H54 (cell line): ENCODE measurements at places on chromosomes 7 and 10.

DNA sequence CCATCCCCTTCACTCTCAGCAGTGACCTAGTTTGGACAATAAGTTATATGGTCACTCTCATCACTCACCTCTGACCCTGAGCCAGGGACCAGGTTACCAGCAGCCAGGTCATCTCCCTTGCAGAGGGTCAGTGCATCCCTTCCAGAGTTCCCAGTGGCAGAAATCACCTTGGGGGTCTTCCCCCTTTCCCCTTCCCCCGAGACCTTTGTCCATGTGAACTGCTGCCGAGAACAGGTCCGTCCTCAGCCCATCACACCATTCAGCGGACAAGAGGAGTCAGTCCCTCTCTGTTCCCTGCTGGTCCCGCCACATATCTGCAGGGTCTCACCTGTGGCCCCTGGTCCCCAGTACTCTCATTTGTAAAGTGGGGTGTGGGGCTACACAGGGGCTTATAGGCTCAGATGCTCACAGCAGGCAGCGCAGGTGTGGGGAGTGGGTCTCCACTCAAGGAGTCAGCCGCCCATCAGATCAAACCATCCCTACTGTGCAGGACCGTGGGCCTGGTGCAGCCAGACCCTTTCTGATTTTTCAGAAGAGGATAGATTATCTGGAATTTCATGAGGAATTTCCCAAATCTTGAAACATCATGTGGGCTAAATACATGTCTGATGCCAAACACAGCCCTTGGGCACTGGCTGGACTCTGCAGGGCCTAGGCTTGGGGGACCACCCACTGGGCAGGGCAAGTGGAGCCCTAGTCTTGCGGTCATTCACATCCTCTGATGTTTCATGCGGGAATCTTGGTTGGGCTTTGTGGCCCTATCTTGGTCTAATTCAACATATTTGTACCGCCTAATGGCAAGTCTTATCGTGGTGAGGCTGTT, 6.5 kb downstream of the DEPP1 start:
- DNase-seq = no peak

- no peak for DNase-seq
Measured at GRCh38 chr10:65950075-65950474, 975.8 kb upstream of the LRRTM3 start.

DNA sequence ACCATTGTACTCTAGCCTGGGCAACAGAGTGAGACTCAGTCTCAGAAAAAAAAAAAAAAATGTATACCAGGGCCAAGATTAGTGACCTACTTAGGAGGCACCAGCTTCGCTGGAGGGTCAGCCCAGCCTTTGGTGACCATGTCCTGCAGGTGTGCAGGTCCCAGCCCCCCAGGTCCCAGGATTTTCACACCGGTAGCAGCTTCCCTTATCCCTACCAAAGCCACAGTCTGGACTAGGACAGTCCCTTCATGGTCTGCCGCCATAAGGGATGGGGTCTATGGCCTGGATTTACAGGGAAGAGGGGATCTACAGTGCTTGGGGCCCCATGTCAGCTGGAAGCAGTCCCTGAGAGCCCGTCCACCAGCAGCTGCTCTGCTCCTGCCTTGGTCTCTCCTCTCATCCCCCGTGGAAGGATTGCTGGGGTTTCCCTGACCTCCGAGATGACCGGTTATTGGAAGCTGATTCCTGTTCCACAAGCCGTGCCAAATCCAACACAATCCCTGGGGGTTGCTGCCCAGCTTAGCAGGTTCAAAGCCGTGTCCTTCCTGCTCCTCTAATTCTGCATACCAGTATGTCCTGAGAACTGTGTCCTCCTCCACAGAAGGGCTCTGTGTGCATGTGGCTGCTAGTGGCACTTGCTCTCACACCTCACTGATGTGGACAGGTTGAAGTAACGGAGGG, 11.0 kb upstream of the NDUFB2 start:
- no peak for DNase-seq

DNA sequence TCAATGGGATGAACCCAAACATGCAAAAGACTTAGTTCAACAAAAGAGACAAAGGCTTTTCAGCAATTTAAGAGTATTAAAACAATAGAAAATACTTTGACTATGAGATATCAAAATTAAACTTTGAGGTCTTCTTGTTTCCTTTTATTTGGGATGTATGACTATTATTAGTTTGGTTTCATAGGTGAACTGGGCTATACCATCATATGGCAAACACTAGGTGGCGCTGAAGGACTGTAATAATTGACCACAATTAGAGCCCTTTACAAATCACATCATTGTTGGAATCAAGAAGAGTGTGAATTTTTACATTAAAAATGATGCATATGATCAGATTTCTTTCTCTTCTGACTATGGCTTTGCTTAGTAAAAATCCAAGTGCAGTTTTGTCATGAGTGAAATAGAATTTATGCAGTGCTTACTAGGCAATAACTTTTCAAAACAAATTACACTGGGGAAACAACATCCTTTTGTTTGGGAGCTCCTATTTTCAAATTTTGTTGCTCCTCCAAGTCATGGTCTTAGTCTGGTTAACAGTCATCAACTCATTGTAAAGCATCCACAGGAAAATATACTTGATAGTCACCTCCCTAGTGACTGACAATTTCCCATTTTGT, 14.7 kb upstream of the NXPH1 start:
- DNase-seq = no peak

DNA sequence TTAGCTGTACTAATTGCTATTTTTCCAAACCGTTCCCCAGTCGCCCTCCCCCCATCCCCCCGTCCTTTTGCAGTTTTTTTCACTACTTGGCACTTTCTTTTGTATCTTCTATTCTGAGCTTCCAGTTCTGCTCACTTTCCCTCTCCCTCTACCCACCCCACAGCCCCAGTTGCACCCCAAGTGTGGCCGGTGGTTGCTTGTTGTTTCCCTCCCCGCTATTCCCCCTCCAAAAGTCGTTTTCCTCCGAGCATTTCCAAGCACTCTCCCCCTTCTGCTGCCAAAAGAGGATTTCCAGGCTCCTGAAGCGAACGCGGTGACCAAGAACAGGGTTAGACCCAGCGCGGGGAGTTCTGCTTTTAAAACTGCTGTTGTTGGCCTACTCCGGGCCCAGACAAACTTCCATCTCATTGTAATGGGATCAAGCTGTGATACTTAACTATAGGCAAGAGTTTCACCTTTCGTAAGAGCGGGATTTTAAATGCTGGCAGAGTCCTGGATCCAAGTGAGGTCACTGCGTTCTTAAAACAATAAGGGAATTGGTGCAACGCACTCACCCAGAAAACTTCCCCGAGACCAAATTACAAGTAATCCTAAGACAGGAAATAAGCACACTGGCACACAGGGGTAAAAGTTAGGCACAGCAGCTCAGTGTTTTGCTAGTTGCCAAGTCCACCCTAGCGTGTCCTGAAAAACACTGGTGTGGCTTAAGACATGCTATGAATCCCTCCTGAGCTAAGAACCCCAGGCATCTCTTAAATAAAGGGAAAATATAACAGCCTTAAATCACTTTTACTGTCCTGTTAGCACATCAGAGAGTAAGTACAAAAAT, 1.5 kb upstream of the RGS10 start:
- no peak for DNase-seq

GRCh38 chr10:28970231-28970630, 292.9 kb downstream of the BAMBI start:
- DNase-seq = no peak

DNA sequence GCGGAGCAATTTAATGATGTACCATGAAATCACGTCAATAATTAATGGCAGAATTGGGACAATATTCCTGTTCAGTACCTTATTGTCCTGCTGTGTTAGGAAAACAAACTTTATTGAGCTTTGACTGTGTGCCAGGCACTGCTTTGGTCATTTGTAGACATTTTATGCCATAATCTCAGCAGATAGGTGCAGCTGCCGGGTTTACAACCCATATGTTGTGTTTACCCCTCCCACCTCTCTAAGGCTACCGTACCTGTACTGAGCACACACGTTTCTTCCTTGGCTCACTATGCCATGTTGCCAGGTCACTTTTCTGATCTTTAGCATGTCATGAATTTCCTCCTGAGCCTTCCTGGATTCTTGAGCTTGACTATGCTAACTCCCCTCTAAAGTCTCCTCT, 422.2 kb downstream of the PHTF2 start:
- DNase-seq = no peak

GRCh38 chr7:137985897-137986251, 16.0 kb downstream of the CREB3L2 start:
- no peak for DNase-seq

DNA sequence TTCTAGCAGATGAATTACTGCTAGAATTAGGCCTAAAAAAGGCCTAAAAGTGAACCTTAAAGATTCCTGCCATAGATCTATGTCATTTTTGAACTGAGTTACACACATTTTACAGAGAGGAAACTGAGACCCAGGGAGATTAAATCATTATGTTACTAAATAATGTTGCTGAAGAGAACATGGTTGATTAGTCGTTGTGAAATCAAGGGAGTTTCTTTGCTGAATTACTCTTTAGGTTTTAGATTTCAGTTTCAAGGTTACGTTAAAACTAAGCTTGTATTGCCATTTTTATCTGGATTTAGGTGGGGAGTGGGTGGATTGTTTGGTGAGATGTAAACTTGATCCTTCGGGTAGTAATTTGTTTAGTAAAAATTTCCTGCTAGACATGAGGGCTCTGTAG, 21.3 kb downstream of the CDK14 start:
- DNase-seq = no peak

DNA sequence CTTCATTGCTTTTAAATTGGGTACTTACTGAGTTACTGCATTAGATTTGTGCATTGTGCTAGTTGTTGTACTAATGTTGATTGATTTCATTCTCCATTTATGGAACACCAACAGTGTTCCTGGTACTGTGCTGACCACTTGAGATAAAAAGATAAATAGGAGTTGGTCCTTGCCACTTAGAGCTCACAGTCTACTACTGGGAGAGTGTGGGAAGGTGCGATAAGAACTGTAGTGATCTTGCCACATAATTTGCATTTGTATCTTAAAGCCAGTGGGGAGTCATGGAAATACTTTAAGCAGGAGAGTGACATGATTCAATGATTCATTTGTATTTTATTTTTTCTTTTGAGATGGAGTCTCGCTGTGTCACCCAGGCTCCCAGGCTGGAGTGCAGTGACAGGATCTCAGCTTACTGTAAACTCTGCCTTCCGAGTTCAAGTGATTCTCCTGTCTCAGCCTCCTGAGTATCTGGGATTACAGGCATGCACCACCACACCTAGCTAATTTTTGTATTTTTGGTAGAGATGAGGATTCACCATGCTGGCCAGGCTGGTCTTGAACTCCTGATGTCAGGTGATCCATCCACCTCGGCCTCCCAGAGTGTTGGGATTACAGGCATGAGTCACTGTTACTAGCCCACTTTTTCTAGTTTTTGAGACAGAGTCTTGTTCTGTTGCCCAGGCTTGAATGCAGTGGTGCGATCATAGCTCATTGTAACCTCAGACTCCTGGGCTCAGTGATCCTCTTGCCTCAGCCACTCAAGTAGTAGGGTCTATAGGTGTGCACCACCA, 51.2 kb upstream of the TMEM248 start:
- DNase-seq = no peak

DNA sequence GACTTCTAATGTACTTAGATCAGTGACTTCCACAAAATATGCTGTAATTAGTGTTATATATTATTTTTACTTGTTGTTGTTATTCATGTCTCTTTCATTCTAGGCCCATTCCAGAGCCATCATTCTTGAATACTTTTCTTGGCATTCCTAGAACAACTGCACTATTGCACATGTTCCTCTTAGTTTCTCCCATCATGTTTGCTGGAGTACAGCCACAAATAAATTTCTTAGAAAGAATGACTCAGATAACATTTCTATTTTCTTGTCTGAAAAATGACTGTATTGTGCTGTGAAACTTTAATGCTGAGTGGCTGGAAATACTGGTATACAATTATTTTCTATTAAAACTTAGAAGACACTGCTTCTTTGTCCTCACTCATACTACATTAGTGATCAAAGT, 651.0 kb upstream of the STEAP1 start:
- no peak for DNase-seq

DNA sequence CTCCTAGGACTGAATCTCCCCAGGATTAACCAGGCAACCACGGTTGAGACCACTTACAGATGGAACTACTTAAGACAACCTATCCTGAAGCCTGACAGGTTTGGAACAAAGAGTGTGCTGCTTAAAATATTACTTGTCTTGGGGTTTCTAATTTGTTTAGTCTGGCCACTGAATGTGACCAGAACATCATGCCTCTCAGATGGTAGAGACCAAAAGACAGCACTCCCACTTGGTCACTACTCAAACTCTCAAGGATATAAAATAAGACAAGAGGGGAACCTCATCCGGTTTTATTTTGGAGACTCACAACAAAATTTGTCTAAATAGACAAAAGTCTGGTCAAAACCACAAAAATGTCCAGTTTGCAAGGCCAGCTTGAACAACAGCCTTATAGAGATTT, 15.3 kb downstream of the MRPL32 start:
- DNase-seq = no peak

DNA sequence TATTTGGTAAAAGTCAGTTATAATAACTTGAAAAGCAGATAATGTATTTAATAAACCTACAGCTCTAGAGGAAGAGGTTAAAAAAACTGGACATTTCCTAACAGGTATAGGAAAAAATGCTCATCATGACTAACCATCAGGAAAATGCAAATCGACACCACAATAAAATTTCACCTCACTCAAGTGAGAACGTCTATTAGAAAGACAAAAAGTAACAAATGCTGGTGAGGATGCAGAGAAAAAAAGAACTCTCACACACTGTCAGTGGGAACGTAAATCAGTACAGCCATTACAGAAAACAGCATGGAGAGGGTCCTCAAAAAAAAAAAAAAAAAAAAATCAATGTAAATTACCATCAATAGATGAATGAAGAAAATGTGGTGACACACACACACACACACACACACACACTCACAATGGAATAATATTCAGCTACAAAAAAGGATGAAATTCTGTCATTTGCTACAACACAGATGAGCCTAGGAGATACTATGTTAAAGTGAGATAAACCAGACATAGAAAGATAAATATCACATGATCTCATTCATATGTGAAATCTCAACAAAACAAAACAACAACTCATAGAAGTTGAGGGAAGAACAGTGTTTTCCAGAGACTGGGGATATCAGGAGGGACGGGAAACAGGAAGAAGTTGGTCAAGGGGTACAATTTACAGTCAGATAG, 20.1 kb downstream of the EPC1 start:
- DNase-seq = no peak

DNA sequence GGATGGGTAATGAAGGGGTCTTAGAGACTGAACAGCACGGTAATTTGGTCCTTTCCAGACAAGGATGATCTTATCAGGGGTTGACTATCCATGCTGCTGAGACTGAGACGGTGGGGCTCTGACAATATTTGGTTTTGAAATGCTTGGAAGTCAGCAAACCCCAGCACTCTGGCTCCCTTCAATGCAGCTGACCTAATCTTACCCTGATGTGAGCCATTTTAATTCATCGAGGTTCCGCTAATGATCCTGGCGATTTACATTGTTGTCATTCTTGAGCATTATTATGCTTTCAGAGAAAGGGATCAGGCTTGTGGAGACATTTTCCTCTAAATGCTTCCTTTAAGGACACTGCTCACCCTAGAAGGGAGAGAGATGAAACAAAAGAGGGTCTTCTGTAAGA, 114.6 kb upstream of the BMPER start:
- no peak for DNase-seq

DNA sequence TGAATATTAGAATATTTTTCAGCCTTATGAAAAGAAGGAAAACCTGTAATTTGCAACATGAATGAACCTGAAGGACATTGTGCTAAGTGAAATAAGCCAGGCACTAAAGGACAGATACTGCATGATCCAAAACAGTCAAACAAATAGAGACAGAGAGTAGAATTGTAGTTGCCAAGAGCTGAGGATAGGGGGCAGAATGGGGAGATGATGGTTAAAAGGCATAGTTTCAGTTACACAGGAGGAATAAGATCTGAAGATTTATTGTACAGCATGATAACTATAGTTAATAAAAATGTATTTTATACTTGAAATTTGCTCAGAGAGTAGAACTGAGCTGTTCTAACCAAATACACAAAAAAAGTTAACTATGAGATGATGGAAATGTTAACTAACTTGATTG, 149.0 kb upstream of the TMEM106B start:
- DNase-seq = no peak
